ENCODE measurements at places on chromosomes 5 and 9. TPM values are rescaled to one million over a fixed set of nuclear protein-coding genes. Genes with fewer than 3 reads are reported as not detected.

DNA sequence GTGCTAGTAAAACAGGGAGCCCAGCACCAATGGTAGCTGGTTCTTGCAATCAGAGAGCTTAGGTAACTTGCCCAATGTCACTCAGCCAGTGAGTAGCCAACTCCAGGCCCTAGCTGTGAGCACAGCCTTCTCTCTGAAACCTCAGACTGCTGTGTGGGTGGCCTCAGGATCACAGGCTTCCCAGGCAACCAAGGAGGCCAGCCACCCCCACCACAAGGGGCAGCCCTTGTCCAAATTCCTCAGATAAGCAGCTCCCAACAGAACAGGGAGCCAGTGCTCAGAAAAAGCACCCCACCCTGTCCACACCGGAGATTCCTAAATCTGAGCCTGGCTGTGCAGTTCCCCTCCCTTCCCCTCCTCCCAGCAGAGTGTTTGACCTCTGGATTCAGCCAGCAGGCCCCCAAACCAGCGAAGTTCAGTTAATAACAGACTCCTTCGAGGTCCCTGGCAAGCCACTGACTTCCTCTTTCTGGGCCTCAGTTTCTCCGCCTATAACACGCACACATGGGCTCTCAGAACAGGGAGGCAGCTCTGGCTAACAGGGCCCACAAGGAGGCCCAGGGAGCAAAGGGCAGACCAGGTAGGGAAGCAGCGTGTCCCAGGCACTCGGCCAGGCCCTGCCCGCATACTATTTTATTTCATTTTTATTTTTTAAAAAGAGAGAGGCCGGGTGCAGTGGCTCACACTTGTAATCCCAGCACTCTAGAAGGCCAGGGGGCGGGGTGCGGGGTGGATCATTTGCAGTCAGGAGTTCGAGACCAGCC lies 2.7 kb downstream of the EEIG1 start:
- no peak for DNase-seq

- no peak for DNase-seq
Measured at GRCh38 chr9:124730772-124731171, 40.3 kb downstream of the NR6A1 start.

DNA sequence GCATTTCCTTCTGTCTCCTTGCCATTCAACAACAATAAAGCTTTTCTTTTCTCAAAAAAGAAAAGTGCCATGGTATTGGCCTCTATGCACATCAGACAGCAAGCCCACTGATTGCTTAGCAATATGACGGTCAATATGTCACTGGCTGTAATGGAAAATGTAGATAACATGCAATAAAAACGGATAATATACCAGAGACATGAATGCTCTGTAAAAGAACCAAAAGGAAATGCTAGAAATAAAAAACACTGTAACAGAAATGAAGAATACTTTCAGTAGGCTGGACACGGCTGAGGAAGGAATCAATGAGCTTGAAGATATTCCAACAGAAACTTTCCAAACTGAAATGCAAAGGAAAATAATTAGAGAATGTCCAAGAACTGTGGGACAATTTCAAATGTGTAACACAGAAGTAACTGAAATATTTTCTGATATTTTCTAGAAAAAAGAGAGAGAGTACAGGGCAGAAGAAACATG lies 10.0 kb downstream of the PTBP3 start:
- DNase-seq, result no peak

- no peak for DNase-seq
Measured at GRCh38 chr9:126696401-126697145, 82.8 kb downstream of the LMX1B start.

DNA sequence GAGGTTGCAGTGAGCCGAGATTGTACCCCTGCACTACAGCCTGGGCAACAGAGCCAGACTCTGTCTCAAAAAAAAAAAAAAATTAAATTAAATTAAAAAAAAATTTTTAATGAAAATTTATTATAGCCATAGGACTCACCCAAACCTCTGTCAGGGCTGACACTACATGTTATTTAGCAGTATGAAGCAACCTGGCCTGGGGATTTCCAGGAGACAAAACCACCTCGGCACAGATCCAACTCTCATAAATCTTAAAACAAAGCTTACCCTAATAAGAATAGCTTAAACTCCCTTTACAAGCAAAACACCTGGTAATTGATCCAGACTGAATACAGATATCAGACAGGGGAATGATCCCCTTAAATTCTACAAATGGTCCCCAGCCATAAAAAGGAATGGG lies 38.4 kb downstream of the PPP1R2B start:
- no peak for DNase-seq

GRCh38 chr5:110769000-110769681 lies 30.3 kb downstream of the SLC25A46 start:
- no peak for DNase-seq

DNA sequence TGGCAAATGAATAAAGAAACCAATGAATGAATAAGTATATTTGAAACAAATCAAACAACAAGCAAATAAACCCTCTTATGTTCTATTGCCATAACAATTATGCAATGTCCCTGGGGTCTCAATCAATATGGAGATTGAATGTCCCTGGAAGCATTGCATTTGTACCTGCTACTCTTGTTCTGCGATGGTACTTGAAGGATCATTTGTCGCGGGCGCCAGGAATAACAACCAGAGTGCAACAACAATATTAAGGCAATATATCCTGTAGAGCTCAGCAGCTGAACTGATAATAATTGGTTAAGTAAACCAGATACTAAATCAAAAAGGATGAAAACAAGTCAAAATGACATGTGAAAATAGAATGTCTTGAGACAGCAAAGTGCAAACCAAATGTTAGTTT lies 1001.9 kb upstream of the NUDT12 start:
- DNase-seq, result no peak

GRCh38 chr5:143361438-143361837 lies 42.0 kb downstream of the NR3C1 start:
- no peak for DNase-seq

GRCh38 chr5:159331093-159331973 lies 1.0 kb upstream of the IL12B start:
- DNase-seq, result no peak

- no peak for DNase-seq
Measured at GRCh38 chr9:36258996-36259533, 817 bp upstream of the GNE start.

DNA sequence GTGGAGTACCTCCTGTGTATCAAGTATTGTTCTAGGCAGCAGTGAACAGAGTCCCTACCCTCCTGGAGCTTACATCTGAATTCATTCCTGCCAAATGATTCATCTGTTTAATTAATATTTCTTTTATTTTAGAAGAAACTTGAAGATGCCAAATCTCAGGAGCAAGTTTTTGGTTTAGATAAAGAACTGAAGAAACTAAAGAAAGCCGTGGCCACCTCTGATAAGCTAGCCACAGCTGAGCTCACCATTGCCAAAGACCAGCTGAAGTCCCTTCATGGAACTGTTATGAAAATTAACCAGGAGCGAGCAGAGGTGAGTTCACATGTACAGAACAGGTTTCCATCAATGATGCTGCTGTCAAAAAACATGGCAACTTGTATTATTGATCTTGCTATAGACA lies 57.9 kb downstream of the RAB14 start:
- no peak for DNase-seq

DNA sequence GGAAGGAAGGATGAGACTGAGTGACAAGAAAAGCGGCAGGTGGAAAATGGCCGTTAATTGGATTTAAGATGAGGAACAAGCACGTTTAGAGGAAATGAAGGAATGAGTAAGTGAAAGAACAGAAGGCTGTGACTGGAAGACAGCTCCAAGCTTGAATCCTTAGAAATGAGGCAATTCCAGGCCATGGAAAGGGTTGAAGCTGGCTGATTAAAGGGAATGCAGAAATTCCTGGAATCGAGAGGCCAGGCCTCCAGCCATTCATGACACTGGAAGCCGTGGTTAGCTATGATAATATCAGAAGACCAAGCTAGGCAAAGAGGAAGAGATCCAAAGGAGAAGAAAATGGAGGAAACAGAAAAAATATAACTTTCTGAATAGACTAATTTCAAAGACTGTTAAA lies 84.2 kb downstream of the ARL15 start:
- no peak for DNase-seq

DNA sequence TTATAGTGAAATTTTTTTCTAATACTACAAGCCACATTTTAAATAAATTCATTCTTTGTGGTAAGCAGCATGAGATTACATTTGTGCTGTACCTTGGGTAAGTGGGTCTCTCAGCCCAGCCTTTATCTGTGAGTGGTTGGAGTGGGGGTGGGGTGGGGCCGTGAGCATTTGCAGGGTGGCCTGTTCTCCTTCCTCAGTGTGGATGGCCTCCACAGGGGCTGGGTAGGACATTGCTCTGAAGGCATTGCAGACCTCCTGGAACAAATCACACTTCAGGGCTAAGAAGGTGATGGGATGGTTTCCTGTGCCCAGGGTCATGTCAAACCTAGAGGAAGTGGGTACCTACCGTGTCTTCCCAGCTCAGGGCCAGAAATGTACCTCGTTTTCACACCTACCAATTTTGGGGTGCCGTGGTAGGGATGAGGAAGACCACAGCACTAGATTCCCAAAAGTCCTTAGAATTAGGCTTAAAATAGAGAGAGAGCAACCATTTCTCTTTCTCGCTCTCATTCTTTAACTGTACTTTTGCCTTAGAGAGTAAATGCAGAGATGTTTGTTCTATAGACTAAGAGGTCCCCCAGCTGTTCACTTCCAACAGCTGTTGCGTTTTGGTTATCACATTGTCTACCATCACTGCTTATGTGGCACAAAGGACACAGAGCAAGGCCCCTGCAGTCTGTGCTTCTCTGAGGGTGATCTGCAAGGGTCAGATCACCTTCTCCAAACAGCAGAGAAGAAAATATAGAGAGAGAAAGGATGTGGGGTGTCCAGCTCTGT lies 83.4 kb upstream of the CTSL start:
- DNase-seq, result no peak

DNA sequence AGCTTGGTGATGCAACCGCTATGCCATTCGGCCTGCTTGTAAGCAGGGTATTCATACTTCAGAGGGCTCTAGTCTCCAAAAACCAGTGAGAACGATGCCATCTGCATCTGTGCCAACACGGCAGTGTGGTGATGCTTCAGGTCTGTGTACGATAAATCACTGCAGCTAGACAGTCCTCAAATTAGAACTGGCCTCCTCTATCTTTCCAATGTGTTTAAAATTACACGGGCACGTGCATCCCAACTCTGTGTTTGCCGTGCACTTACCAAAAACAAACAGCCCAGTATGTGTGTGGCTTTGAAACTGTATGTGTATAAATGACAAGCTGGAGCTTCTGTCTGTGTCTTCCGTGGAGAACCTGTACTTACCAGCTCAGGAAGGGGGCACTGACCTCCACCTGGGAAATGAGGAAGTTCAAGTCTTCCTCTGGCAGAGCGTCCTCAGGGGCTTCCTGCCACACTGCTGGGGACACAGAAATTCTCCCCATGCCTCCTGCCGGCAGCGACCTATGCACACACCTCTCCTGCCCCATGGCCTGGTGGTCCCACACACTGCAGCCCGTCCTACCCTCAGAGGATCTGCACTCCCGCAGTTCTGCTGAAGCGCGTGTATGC lies 12.3 kb downstream of the MED10 start:
- no peak for DNase-seq

- no peak for DNase-seq
Measured at GRCh38 chr5:163381832-163382231, 55.6 kb upstream of the CCNG1 start.

GRCh38 chr9:130713286-130713960 lies 19.8 kb downstream of the EXOSC2 start:
- DNase-seq, result no peak

- no peak for DNase-seq
Measured at GRCh38 chr5:1431896-1432295, 13.3 kb downstream of the SLC6A3 start.

DNA sequence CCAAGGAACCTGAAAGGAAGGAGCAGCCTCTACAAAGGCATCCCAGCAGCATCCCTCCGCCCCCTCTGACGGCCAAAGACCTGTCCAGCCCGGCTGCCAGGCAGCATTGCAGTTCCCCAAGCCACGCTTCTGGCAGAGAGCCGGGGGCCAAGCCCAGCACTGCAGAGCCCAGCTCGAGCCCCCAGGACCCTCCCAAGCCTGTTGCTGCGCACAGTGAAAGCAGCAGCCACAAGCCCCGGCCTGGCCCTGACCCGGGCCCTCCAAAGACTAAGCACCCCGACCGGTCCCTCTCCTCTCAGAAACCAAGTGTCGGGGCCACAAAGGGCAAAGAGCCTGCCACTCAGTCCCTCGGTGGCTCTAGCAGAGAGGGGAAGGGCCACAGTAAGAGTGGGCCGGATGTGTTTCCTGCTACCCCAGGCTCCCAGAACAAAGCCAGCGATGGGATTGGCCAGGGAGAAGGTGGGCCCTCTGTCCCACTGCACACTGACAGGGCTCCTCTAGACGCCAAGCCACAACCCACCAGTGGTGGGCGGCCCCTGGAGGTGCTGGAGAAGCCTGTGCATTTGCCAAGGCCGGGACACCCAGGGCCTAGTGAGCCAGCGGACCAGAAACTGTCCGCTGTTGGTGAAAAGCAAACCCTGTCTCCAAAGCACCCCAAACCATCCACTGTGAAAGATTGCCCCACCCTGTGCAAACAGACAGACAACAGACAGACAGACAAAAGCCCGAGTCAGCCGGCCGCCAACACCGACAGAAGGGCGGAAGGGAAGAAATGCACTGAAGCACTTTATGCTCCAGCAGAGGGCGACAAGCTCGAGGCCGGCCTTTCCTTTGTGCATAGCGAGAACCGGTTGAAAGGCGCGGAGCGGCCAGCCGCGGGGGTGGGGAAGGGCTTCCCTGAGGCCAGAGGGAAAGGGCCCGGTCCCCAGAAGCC lies 30.8 kb downstream of the CD180 start:
- no peak for DNase-seq

DNA sequence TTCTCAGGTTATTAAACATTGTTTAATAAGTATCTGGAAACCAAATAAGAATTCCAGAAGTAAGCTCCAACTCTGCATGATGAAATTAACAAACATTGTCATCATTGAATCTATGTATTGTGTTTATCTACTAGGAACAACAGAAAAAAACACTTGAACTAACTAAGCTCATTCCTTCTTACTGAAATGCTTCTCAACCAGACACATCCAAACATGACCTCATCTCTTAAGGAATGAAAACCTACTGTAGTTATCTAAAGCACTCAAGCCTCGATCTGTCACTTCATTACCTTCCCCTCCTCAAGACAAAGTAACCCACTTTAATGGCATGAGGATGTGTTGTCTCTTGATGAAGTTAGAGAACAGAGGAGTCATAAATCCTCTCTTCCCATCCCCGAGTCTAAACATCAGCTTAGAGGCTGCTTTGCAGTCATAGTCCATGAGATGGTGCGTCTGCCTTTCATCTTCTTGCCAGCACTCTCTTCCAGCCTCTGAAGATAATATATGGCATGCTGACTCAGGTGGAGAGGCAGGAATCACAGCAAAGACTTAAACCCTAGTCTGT lies 86.5 kb downstream of the CEMIP2 start:
- no peak for DNase-seq

- no peak for DNase-seq
Measured at GRCh38 chr5:150245111-150245789, 44.3 kb downstream of the CAMK2A start.

The PLPPR1 gene
- total RNA-seq, result 16.4 TPM

The LCN10 gene
- 0.53 TPM for total RNA-seq

The PCDHB6 gene
- not detected for total RNA-seq

The IQGAP2 gene
- total RNA-seq, result 83.3 TPM

The PLPP7 gene
- 1.2 TPM for total RNA-seq

The KIF3A gene
- total RNA-seq, result 8.4 TPM

The NR6A1 gene
- total RNA-seq, result 31.5 TPM

The RLN2 gene
- not detected for total RNA-seq

The PSAT1 gene
- total RNA-seq, result 262 TPM

The DAB2 gene
- total RNA-seq, result 5.2 TPM

The SPATA9 gene
- total RNA-seq, result not detected

The SLC6A19 gene
- total RNA-seq, result 0.02 TPM
